ENCODE measurements at places on chromosomes 4 and X.

GRCh38 chrX:52271206-52271605, 86.5 kb downstream of the MAGED4 start:
- DNase-seq = no peak

- DNase-seq = no peak
These were observed 1.9 kb downstream of the GK start for GRCh38 chrX:30654989-30655607.

DNA sequence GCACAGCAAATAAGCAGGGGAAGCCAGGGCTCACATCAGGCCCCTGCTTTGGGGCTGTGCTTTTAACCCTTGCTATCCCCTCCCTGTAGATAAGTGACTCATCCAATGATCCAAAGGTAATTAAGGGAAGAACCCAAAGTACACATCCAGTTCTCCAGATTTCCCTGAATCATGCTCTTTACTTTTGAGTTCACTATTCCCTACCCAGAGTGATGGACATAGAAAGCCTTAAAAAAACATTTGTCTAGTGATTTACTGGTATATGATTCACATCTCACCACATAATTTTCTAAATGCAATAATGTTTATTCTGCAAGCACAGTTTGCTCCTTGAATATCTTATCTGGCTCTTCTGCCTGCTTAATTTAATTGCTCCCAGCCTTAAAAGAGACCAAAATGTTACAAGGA, 136.2 kb downstream of the PPP3CA start:
- DNase-seq = no peak

GRCh38 chr4:86484241-86484640, 109.9 kb upstream of the PTPN13 start:
- DNase-seq = no peak

DNA sequence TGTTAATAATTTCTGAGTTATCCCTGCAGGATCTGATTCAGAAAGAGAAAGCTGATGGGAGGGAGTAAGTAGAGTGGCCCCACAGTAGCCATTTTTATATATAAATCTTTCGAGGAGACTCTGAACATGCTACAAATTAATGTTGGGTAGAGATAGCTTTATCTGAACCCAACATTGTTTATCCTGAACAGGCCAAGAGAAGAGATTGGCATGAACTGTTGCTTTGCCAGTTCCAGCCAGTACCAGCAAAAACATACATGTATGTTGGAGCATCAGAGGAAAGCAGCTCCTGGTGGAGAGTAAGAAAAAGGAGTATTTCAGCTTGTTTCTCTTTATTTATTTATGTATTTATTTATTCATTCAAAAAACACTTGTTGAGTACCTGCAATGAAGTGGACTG, 1.6 kb downstream of the MAOA start:
- no peak for DNase-seq

DNA sequence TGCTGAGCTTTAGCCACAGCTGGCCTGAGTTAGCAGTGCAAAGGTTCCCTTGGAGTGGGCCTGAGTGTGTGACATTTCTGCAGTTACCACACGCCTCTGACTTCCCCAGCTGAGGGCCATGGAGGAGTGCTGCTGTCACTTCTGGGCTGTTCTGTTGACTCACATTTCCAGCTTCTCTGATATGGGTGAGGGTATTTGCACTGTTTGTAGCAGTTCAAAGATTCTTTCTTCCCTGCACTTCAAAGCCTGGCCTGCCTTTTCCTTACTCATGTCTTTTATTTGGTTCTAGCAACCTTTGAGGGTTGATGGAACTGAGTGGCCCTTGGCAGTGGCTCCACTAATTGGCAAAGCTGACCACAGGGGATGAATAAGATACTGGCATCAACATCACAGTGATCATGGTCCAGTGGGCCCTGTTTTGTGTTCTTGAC, 26.4 kb upstream of the SCML1 start:
- DNase-seq = no peak

DNA sequence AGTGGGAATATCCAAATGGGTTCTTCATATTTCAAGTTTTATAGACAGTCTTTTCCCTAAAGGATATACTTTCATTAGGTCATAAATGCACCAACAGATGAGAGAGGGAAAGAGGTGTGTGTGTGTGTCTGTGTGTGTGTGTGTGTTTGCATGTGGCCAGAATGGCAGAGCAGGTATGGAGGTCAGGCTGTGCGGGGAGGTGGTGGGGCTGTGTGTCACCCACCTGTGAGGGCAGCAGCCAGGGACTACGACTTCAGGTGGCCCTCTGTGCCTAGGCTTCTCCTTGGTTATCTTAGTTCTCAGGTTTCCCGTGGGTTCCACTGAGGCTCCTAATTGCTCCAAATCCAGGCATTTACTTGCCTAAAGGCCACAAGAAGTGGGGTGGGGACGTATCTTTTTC, 14.6 kb downstream of the HAND2 start:
- DNase-seq = no peak

GRCh38 chr4:117425636-117426035, 340.3 kb upstream of the TRAM1L1 start:
- no peak for DNase-seq

DNA sequence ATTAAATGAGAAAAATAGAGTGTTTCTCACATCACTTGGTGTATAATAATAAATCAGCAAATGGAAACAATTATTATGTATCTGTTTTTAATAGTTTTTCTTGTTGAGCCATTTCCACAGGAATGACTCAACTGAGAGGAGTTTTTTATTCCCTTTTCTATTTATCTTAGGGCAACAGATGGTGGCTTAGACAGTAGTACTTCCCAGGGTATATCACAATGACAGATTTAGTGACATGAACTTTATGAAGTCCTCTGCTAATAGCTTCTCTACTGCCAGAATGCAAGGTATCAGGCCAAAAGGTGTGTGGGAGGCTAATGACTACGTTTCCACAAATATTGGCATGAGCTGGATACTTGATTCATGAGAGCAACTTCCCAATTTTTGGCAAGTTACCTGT, 126.7 kb downstream of the HTR2C start:
- no peak for DNase-seq

DNA sequence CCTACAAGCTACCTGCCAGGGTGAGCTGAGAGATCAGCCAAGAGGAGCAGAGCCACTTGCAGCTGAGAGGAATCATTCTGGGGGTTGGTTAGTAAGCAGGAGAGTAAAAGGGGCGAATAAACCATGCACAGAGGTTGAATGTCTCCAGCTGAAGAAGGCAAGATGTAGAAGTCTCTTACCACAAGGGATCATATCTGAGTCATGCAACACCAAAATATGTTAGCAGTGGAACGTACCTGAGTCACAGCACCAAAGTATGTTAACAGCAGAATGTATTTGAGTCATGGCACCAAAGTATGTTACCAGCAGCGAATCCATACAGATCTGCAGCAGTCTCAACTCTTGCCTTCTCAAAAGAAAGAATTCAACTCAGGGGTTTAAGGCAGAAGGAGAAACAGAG, 29.9 kb downstream of the C4orf51 start:
- no peak for DNase-seq

- DNase-seq = no peak
These were observed 4.3 kb upstream of the FGG start for GRCh38 chr4:154616731-154617130.

DNA sequence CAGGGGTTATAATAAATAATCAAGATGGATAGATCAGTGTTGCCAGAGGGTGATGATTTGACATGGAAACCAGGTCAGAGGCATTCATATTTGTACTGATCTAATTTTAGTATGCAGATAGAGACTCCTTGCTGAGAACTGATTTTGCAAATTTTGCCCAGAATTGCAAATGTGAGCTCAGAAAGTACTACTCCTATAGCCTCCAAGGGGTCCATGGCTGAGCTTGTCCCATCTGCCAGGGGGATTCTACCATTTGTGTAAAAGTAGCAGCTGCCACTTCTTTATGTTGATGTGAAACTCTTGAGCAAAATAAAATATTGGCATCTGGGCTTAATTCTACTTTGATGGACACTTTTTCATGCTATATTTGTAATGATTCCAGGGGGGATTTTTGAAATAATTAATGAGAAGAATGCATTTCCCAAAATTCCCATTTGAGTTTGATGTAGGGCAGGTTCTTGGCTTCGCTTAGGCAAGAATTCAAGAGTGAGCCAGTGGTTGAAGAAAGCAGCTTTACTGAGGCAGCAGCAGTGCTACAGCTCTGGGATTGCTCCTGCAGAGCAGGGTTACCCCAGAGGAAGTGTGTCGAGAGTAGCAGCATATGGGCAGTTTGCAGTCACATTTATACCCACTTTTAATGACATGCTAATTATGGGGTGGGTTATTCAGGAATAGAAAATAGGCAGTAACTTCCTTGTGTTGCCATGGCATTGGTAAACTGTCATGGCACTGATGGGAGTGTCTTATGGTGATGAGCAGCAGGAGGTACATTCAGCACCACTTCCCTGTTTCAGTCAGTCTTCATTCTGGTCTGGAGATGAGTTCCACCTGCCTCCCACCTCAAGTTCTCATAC, 38.7 kb upstream of the DCLK2 start:
- DNase-seq = no peak

- DNase-seq = no peak
These were observed 38.1 kb downstream of the LAMTOR3 start for GRCh38 chr4:99856166-99856565.

DNA sequence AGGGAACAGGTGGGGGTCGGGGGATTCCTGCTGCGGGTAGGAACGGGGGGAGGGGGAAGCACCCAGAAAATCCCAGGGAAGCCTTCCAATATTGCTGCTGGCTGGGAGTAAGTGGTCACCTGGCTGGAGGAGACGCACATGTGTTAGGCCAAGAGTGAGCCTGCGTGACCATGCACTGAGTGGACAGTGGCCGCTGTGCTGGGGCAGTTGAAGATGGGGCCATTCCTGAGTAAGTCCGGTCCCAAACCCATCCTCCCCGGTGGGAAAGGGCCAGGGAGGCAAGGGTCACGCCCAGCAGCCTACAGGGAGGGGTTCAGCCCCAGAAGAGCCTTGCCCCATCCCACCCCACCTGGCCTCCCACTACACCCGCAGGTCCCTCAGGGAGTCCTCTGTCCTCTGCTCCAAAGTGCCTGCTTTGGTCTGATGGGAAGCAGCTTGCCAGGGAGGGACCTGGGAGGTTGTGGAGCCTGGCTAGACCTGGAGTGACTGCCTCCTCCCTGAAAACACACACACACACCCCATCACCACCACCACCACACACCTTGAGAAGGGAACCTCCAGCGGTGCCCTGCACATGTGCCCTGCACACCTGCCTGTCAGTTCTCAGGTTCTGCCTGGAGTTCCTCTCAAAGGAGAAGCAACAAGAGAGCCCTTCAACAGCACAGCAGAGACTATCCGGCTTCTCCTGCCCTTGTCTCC, 6.1 kb downstream of the L1CAM start:
- DNase-seq = no peak

- no peak for DNase-seq
These were observed 99.0 kb upstream of the OTUD4 start for GRCh38 chr4:145279122-145279960.

GRCh38 chrX:49230500-49231232, 2.5 kb downstream of the CACNA1F start:
- peak; percentile 40 for DNase-seq

DNA sequence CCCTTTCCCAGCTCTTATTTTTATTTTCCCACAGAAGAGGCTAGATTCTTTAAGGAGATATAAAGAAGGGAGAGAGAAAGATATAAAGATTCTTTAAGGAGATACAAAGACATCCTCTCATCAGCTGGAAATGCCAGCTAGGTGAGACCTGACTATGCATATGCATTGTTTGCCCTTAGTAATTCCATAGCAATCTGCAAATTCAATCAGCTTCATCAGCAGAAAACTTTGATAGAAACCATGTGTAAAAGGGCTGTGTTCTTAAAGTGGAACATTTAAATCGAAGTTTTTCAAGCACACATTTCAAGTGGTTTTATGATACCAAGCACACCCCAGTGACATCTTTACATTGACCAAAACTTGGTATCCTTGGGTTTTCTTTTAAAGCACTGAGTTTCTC, 24.1 kb downstream of the FHL1 start:
- no peak for DNase-seq

- DNase-seq = no peak
These were observed 36.0 kb downstream of the NOP14 start for GRCh38 chr4:2927016-2927695.
